ENCODE measurements at places on chromosomes 13 and 19.

DNA sequence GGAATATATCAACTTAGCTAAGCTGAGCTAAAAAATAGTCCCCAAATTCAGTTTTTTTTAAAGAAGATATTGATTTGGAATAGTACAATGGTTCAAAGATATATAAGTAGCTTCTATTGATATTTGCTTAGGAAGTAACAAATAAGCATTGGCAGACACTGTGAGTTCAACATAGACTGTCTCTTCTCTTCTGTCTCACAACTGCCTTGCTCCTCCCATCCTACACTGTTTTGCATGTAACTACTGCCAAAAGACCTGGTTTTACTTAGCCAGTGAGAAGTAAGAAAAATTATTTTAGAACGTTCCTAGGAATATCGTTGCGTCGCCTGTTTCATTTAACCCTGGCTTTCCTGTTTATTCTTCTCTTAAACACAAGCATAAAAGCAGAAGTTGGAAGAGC, 859.0 kb upstream of the SPRY2 start:
- no peak for DNase-seq

DNA sequence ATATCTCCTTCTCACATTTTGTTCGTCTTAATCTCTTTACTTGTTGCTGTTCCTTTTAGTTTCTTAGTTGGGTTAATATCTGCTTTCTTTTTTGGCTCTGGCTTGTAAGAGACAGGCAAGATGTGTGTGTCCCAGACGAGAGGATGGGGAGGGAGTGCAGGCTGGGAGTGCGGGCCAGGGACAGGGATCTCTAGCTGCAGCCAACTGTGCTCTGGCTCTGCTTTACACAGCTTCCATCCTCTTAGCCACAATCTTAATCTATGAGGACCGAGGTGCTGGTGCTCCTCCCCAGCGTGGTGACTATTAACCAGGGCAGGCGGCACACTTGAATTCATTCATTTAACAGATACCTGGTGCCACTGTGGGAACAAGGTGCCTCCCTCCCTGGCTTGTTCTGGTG, 70.9 kb upstream of the WASF3 start:
- no peak for DNase-seq

- peak; percentile 36 for DNase-seq
Measured at GRCh38 chr19:23774524-23774971, 15.9 kb upstream of the ZNF681 start.

GRCh38 chr13:66430269-66430668, 799.9 kb downstream of the PCDH9 start:
- peak; percentile 45 for DNase-seq

GRCh38 chr13:111519490-111520170, 199.2 kb downstream of the TEX29 start:
- no peak for DNase-seq

- no peak for DNase-seq
Measured at GRCh38 chr13:88189728-88190127, 518.6 kb downstream of the SLITRK5 start.

GRCh38 chr19:53704011-53704410, 72.2 kb downstream of the DPRX start:
- no peak for DNase-seq

GRCh38 chr13:110507678-110508381, 53.7 kb downstream of the RAB20 start:
- no peak for DNase-seq

GRCh38 chr19:38441657-38442348, 8.3 kb downstream of the RYR1 start:
- no peak for DNase-seq

- no peak for DNase-seq
Measured at GRCh38 chr19:3808420-3809143, 22.4 kb upstream of the MATK start.

- DNase-seq: peak; percentile 66
Measured at GRCh38 chr13:100274942-100275506, 186.1 kb downstream of the PCCA start.

- no peak for DNase-seq
Measured at GRCh38 chr13:78045916-78046315, 127.3 kb upstream of the EDNRB start.

GRCh38 chr19:50051964-50052363, 26.2 kb downstream of the ZNF473 start:
- DNase-seq: no peak

- DNase-seq: peak; percentile 45
Measured at GRCh38 chr13:35283856-35284255, 192.6 kb downstream of the MAB21L1 start.

- DNase-seq: no peak
Measured at GRCh38 chr19:28136796-28137195, 1076.2 kb downstream of the UQCRFS1 start.

DNA sequence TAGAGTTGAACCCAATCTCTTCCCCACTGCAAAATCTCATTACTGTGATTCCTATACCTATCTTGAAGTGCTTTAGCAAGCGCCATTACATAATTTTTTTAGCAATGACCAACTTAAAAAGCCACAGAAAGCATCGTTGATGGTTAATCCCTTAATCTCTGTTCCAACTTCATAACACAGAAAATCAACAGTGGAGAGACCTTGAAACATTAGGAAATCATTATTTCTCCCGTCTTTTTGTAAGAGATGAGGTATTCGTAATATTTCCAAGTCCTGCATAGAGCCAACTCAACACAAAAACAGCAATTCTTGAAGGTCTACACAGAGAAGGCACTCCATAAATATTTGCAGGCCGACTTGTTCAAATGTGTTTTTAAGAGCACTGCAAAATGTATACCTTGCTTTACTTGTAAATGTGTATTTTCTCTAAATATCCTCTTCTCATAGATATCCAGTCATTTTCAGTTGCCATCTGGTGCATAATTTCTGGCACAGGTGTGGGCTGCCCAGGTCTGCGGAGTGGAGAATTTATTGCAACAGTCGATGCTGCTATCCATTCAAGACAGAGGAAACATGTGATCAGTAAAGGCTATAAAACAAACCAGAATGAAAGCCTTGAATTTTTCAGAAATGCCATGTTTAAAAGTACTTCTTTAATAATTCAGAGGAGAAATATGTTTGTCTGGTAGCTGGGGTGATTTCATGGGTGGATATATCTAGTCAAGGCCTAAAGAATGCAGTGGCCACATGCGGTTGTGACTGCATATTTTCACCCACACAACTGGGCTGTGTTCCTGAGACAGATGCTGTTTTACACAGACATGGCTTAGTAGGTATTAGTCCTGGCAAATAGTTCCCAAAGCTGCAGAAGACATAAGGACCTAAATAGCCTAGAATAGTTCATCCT, 234.3 kb upstream of the STARD13 start:
- peak; percentile 93 for DNase-seq

DNA sequence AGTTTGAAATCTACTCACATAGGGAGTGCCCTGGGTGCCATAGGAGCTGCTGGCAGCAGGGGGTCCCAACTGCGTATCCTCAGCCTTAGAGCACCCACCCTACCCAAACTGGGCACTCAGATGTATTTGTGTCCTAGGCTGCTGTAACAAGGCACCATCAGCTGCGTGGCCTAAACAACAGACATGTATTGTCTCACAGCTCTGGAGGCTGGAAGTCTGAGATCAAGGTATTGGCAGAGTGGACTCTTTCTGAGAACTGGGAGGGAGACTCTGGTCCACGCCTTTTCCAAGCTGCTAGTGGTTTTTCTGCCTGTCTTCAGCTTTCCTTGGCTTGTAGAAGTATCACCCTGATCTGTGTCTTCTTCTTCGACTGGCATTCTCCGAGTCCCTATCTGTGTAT, 83.6 kb downstream of the FGF14 start:
- no peak for DNase-seq

- DNase-seq: no peak
Measured at GRCh38 chr13:25977216-25977615, 74.6 kb downstream of the SHISA2 start.

All from choroid plexus epithelial cell (primary cell).